ENCODE measurements at places on chromosomes 3 and 15. TPM values are rescaled to one million over a fixed set of nuclear protein-coding genes. Genes with fewer than 3 reads are reported as not detected.

The OR5K2 gene
- total RNA-seq, result not detected

- no peak overlapping the region for H3K4me3 ChIP-seq
- H3K4me1 ChIP-seq, result no peaks in the 10 kb centered on the region
- H3K27ac ChIP-seq, result no peak overlapping the region
- no peaks in the 10 kb centered on the region for H3K27me3 ChIP-seq
Observed at GRCh38 chr3:80999481-80999880, 762.0 kb downstream of the GBE1 start.

GRCh38 chr3:966341-966740 is 126.5 kb upstream of the CNTN6 start:
- no peaks in the 10 kb centered on the region for H3K4me1 ChIP-seq
- no peak for DNase-seq
- no peak overlapping the region for H3K27ac ChIP-seq
- no peaks in the 10 kb centered on the region for H3K27me3 ChIP-seq
- H3K36me3 ChIP-seq, result peaks cover 1% of the 10 kb centered on the region

GRCh38 chr3:12286927-12287726 is 1.7 kb upstream of the PPARG start:
- peaks cover 2% of the 10 kb centered on the region for H3K4me1 ChIP-seq
- peaks cover 1% of the 10 kb centered on the region for H3K36me3 ChIP-seq
- no peak overlapping the region for H3K27ac ChIP-seq
